ENCODE measurements at places on chromosomes 11 and 22.

DNA sequence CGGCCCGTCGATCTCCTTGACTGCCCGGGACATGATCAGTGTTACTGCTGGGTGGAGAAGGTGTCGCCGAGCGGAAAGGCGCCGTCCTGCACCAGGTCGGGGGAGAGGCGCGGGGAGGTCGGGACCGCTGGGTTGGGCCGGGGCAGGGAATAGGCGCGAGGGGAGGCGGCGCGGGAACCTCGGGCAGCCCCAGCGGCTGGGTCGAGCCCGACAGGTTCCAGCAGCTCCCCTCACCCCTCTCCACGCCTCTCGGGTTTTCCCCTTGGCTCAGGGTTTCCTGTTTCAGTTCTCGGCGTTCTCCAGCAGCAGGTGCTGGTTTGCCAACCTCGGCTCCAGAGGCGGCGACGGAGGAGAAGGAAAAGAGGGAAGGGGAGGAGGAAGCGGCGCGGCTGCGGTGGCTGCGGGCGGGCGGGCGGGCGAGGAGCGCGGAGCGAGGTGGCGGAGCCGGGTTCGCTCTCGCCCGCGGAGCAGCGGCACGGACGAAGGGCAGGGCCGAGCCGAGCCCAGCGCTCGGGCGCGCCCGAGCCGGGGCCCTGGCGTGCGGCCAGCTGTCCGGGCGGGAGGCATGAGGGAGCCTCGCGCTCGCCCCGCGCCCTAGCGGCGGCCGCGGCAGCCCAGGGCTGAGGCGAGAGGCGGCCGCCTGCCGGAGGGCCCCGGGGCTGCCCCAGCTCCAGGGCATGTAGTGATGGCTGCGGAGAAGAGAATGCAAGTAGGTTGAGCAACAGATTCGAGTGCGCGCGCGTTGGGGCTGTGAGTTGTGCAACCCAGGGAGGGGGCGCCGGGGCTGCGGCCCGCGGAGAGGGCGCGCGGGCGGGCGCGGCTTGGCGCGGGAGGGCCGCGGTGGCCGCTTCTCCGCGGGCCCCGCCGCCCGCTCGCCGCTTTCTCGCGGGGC is at the start of gene ZC3H12C:
Gene ZC3H12C, plus strand, starts transcription at position 878 of the 892 bp plus-strand sequence. CDS start 20 bp downstream, outside the sequence.
- no peak for DNase-seq

GRCh38 chr11:36101466-36101865 is 157.6 kb downstream of the LDLRAD3 start:
- DNase-seq: no peak

DNA sequence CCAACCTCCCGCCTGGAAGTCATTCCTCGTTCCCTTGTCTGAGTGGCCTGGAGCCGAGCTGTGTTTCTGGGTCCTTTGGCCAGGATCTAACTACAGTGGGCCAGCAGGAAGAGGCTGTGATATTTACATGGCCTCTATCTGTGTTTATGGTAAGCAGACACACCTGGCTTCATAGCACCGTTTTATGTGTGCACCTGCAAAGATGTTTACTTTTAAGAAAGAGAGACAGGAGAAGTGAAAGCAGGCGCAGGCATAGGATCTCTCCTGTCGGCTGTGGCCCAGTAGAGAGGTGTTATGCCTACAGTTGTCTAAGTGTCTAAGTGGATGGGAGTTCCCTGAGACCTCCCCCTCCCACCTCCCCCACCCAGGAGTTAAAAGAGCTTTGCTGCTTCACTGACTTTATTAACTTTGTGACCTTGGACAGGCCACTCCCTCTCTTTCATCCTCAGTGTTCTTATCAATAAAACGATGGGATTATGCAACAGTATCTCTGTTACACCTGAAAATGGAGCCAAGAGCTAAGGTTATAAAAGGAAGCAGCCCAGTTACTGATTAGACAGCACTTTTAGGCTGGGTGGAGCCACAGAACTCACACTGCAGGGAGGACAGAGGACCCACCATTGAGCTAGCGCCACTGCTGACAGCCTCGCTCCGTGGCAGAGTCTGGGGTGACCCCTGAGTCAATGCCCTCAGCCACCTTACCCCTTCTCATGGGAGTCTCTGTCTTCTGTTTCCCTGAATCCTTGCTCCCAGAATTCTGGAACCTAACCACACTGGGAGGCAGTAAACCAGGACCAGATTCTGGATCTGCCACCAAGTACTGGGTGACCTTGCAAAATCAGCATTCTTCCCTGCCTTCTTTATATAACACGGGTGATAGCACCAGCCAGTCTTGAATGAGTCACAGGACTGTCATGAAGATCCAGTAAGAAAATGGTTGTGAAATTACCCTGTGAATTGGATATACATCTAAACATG is 22.0 kb downstream of the ST14 start:
- no peak for DNase-seq

GRCh38 chr22:50547263-50547985 is 1.7 kb downstream of the KLHDC7B start:
- no peak for DNase-seq

DNA sequence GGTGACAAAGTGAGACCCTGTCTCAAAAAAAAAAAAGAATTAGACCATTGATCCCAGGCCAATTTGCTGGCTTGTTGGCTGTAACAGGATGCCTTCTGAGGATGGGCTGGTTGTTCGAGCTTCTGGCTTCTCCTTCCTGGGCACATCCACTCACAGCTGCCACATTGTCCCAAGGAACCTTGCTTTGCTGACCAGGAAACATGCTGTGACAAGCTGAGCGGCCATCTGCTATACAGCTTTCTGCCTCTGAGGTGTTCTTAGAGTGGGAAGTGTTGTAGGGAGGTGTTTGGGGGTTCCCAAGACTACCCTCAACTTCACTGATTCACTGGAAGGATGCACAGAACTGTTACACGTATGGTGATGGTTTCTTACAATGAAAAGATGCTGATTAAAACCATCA is 6.5 kb downstream of the SNAP29 start:
- DNase-seq: no peak

- DNase-seq: no peak
Observed at GRCh38 chr22:20552443-20553401, 45.3 kb downstream of the MED15 start.

DNA sequence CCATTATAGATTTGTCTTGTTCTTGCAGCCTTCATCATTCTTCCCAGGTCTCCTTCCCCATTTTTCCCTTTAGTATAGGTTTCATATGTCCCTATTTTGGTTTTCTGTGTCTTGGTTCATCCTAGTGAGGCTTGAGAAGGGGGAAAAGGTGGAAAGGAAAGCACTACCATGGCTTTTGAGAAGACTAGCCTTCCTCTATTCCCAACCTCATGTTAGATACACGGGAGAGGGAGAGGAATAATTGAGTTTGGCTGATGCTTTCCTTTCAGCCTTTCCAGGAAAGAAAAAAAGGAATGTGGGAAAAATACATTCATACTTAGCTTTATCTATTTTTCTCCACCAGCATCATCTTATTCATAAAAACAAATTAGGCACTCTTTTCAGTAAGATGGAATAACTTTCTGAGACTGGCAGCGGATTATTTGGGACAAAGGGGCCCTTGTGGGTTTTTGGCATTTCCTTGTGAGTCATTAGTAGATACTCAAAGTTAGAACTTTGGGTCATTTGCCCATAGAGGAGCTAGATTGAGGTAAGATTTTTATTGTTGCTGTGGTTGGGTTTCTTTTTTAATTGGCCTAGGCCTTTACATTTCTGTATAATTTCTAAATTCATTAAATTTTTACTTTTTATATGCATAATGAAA is 23.8 kb downstream of the CAPRIN1 start:
- DNase-seq: no peak

DNA sequence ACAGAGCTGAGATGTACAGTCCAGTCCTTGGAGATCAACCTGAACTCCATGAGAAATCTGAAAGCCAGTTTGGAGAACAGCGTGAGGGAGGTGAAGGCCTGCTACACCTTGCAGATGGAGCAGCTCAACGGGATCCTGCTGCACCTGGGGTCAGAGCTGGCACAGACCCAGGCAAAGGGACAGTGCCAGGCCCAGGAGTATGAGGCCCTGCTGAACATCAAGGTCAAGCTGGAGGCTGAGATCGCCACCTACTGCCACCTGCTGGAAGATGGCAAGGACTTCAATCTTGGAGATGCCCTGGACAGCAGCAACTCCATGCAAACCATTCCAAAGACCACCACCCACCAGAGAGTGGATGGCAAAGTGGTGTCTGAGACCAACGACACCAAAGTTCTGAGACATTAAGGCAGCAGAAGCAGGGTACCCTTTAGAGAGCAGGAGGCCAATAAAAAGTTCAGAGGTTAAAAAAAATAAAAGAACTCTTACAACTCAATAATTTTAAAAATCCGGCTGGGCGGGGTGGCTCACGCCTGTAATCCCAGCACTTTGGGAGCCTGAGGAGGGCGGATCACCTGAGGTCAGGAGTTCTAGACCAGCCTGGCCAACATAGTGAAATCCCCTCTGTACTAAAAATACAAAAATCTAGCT is 69.9 kb upstream of the RTL6 start:
- DNase-seq: peak; percentile 2

- DNase-seq: no peak
Observed at GRCh38 chr22:31957970-31958594, 13.7 kb downstream of the YWHAH start.

- DNase-seq: no peak
Observed at GRCh38 chr22:22788460-22789037, 99.1 kb upstream of the IGLL5 start.

GRCh38 chr11:79447038-79447786 is 6.4 kb upstream of the TENM4 start:
- DNase-seq: no peak

- no peak for DNase-seq
Observed at GRCh38 chr11:69095300-69095699, 46.6 kb downstream of the TPCN2 start.

GRCh38 chr11:19628018-19628417 is 84.6 kb upstream of the NAV2 start:
- DNase-seq: no peak

DNA sequence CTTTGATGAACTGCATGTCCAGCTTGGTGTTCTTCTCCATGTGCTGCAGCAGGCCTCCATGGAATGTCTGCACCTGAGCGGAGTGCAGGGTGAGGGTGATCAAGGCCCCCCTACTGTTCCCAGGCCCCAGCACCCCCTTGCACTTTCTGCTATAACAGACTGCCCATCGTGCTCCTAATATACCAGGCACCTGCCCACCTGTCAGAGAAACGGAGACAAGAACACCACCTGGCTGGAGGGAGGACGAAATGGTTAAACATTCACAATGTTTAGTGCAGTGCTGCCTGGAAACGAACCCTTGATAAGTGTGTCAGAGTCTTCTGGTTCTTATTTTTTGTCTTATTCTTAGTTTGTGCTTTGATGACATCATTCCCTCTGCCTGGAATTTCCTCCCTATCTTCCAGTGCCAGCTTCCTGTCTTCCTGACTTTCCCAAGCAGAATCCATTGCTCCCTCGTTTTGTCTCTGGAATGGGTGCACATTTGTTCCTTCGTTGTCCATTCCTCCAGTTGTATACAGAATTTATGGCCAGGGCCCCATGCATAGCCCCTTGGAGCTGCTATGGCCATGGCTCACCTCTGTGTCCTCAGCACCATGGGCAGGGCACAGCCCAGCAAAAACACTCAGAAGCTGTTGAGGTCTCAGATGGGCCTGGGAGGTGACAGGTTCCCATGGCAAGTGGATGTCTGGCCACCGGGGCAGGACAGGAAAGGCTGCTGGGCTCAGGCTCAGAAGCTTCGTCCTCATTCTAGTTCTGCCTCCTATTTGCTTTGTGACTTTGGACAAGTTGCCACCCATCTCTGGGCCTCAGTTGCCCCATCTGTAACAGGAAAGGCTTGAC is 11.9 kb downstream of the BAIAP2L2 start:
- no peak for DNase-seq

DNA sequence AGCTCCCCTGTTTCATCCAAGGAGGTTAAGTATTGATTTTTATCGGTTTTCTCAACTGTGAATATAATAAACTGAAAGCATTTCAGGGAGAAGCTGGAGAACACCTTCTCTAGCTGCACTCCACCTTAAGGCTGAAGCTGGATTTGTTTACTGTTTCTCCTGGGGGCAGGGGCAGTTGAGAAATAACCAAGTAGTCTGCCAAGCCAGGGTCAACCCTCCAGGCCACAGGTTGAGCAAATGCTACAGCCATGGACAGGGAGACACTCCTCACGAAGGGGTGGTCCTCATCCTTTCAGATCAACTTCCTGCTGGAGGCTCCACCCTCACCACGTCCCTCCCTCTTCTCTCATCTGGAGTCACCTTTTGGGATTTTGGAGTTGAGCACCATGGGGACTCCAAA is at the start of gene TTC36:
Gene TTC36, plus strand, starts transcription at position 366 of the 400 bp plus-strand sequence. Its CDS starts 21 bp downstream, at position 387.
- no peak for DNase-seq

DNA sequence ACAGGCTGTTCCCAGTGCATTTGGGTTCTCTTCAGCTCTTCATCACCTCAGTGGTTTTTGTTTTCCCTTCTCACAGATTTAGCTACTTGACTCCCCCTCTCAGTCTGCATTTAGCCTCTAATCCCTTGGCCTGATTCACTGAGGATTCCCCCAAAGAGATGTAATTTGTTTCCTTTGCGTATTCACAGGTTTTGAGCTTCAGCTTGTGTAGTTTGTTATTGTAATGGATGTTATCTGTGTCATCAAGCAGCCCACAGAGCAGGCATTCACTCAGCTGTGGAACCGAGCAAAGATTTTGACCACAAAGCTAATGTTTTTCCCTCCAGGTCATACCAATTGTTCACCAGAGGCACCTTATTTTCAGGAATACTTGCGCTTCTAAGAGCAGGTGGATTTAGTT is 6.4 kb upstream of the ME3 start:
- DNase-seq: peak; percentile 78

GRCh38 chr11:38411149-38411548 is 1813.1 kb upstream of the RAG2 start:
- DNase-seq: no peak

- DNase-seq: no peak
Observed at GRCh38 chr11:111982019-111982464, 43.2 kb upstream of the DLAT start.

GRCh38 chr11:75376175-75376574 is 23.1 kb upstream of the RPS3 start:
- no peak for DNase-seq

GRCh38 chr11:35029979-35030682 is 108.8 kb upstream of the CD44 start:
- peak; percentile 44 for DNase-seq

GRCh38 chr11:27029966-27030365 is 10.6 kb upstream of the BBOX1 start:
- DNase-seq: no peak

DNA sequence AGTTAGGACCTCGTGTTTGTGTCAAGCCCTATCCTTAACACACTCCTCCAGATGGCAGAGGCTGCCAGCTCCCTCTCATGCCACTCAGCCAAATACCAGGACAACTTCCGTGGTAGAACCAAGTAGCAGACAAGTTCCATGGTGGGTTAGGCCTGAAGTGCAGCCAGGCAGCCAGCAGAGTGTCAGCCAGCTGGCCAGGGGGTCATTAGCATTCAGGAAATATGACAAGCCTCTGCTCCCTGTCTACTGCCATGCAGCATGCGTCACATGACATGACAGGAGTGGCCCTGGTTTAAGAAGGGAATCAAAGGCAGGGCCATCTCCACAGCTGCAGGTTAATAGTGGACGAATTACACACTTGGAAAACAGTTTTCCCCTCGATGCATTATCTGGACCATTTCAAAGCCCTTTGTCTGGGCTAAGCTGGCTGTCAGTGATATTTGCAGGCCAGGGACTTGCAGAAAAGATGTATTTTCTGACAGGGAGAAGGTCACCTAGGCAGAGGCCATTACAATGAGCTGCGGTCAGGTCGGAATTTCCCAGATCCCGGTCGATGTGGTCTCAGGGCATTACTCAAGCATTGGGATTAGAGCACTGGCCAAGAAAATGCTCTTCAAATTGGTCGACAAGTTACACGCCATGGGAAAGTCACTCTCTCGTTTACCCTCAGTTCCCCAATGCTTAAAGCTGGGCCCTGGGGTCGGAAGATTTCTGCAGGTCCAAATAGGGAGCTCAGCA is 461.7 kb upstream of the CADM1 start:
- no peak for DNase-seq

- no peak for DNase-seq
Observed at GRCh38 chr22:35477911-35478582, 62.6 kb upstream of the RASD2 start.
